ENCODE measurements at places on chromosomes 7 and 10. TPM values are rescaled to one million over a fixed set of nuclear protein-coding genes. Genes with fewer than 3 reads are reported as not detected.

- DNase-seq = no peak
Observed at GRCh38 chr7:74454021-74454924, 567 bp downstream of the GTF2IRD1 start.

DNA sequence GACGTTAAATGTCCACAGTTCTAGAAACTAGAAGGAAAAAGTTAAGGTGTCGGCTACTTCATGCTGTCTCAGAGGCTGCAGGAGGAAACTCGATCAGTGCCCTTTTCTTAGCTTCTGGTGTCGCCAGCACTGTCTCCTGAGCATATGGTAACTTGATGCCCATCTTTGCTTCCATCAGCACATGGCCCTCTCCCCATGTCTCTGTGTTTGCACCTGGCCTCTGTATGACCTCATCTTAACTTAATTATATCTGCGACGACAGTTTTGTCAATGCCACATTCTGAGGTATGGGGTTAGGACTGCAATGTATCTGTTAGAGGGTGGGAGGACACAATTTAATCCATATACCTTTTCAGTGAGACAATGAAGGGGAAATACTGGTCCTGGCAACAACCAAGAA lies 449.9 kb downstream of the POM121L12 start:
- no peak for DNase-seq

DNA sequence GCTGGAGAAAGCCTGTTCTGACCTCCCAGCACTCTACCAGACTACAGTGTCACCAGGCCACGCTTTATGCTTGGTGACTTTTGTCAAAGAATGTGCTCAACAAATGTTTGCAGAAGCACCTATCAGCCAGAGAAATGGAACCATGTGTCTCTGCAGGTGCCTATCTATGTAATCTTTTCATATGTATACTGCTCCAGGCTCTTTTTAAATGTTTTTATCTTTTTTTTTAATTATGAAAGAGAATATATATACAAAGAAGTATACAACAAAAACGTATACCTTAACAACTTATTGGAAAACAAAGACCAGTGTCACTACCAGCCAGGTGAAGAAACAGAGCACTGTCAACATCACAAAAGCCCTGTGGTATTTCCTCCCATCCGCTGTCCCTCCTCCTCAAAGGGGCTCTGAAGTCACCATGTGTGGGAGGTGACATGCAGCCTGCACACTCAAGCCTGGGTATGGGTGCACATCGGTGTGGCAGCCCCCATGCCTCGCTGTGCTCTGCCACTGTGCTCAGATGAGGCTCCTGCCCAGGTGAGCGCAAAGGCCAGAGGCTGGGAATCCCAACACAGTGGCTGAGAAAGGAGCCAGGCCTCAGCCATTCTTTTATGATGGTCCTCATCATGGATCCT lies 120.6 kb downstream of the CLEC2L start:
- no peak for DNase-seq

DNA sequence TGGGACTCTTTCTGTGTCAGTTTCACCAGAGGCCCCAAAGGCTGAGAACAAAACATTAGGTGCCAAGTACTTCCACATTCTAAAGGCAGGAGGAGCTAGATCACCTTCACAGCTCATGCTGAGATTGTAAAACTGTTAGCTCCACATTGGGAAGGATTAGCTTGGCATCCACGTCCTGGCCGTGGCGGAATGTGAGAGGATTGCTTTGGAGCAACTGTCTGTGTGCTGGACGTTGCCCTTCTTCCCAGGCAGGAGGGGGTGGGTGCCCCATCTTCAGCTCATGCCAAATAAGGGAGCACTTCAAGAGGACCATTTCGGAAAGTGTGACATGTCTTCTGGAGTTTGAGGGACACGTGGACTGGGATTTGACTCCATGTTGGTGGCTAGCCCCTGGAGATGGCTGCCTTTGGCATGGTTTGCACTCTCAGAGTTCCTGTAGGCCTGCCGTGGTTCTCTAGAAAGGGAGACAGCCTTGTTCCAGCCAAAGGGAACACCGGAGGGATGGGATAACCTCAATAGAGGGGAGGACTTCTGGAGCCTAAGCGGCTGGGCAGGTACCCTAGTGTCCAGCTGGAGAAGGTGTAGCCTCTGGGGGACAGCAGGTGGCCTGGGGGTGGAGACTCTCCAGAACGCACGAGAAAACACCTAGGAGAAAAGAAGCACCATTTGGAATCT lies 19.9 kb upstream of the FMC1 start:
- DNase-seq = peak; percentile 57

DNA sequence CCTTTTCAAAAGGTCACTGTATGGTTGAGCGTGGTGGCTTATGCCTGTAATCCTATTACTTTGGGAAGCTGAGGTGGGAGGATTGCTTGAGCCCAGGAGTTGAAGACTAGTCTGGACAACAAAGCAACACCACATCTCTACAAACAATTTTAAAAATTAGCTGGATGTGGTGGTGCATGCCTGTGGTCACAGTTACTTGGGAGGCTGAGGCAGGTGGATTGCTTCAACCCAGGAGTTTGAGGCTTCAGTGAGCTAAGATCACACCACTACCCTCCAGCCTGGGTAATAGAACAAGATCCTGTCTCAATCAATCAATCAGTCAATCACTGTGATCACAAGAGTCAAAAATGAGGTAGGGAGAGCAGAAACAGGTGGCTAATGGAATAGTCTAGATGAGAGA lies 97.0 kb downstream of the SUGCT start:
- peak; percentile 22 for DNase-seq

- peak; percentile 31 for DNase-seq
Observed at GRCh38 chr7:103752995-103753394, 236.5 kb downstream of the RELN start.

- no peak for DNase-seq
Observed at GRCh38 chr10:1195828-1196227, 139.6 kb downstream of the WDR37 start.

DNA sequence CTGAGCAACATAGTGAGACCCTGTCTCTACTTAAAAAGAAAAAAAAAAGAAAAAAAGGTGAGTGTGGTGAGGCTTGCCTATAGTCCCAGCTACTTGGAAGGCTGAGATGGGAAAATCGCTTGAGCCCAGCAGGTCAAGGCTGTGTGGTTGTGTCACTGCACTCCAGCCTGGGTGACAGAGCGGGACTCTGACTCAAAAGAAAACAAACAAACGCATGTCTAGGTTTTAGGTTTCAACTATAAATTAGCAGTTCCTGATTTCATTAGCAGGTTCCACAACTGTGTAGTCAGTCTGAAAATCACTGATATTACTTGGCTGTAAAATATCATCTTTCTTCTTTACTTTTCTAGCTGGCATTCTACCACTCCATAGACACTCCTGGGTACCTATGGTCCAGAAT lies 155.7 kb upstream of the HGF start:
- no peak for DNase-seq

GRCh38 chr7:2947058-2947780 lies 96.4 kb downstream of the CARD11 start:
- DNase-seq = no peak

GRCh38 chr7:155343661-155344121 lies 46.0 kb downstream of the INSIG1 start:
- DNase-seq = no peak

GRCh38 chr10:68811314-68812009 lies 15.9 kb upstream of the STOX1 start:
- no peak for DNase-seq

GRCh38 chr7:46127814-46128213 lies 206.7 kb upstream of the IGFBP3 start:
- no peak for DNase-seq

- DNase-seq = peak; percentile 58
Observed at GRCh38 chr7:43905956-43906330, 453 bp downstream of the URGCP start.

GRCh38 chr7:13770305-13770704 lies 219.2 kb downstream of the ETV1 start:
- peak; percentile 63 for DNase-seq

DNA sequence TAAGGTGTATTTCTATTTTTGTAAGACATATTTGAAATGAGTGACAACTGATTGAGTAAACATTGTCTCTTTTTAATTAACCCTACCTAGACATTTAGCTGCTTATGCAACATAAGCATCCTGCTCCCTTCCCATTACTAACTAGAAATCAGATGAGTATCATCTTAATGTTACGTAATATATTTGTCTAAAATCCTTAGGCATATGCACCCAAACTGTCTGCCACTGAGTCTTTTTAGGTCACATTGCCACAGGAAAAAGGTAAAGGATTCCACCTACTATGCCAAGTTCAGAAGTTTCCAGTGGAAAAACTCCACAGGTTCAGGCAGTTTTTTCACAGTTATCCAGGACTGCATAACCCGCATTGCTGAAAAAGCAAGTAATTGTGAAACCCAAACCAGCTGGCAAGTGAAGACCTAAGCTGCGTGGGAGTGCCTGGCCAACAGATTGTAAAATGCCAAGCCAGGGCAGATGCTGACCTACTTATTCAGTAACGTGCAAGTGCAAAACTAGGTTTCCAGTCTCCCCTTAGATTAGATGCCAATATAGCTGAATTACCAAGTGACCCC lies 983.7 kb downstream of the GATA3 start:
- peak; percentile 11 for DNase-seq

DNA sequence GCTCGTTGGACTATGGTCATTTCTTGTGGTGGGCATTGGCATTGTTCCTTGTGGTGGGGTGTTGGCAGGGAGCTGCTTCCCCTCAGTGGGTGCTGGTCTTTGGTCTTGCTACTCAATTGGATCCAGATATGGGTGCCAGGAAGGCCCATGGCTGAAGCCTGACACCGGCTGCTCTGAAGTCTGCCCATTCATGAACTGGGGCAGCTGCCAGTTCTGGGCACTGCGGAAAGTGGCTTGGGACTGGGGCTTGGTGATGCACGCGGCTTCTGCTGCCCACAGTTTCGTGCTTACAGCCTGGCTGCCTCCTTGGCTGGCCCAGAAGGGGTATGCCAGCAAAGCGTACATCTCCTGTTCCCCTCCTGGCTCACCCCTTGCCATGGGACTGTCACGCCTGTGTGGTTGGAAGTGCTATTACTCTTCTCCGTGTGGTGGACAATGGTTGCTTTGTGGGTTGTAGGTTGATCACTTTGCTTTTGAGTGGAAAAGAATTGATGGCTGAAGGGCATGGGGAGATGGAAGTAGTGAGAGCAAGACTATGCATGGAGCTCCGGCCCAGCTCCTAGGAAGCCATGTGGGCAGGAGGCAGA lies 54.7 kb downstream of the ADAMTS14 start:
- DNase-seq = no peak

DNA sequence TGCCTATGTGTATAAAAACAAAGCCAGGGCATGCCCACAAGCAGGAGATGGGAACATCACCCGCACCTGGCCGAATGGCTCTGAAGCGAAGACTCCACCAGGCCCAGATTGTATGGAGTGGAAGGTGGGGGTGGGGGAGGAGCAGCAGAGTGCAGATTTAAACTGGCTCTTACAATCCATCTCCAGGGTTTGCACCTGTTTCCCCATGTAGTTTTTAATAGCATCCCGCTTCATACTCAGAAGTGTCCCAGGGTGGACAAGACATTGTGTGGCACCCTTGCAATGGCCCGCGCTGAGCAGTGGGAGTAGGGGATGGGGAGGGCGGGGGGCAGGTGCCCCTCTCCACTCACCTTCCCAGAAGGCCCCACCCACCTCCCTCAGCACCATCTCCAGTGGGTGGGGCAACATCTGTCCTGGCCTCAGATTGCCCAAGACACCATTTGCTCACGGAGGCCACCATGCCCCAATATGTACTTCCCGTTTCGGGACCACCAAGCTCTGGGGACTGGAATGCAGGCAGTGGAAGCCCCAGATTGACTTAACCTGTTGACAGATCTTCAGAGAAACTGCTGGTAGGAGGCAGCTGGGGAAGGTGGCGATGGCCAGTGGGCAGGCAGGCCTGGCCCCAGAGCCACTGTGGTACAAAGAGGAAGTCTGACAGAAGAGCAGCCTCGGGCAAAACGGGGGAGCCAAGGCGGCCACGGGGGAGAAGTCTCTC lies 23.0 kb downstream of the VSIR start:
- no peak for DNase-seq

DNA sequence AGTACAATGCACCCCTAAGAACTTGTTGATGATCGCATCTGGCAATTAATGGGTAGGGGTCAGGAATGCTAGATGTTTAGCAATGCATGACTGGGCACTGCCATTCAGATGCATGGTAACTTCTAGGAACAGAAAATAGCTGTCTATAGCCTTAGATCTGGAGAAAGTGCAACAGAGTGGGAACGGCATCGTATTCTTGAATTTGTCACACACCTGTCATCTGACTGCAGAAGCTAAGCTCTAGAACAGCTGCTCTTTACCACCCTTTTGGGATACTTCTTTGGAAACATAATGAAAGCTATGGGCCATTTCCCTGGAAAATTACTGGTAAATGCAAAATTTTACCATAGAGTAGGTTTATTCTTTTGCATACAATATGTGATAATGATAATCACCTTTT lies 118.1 kb downstream of the SLC25A13 start:
- DNase-seq = peak; percentile 34

- DNase-seq = no peak
Observed at GRCh38 chr10:33046792-33047191, 88.8 kb upstream of the ITGB1 start.

- DNase-seq = no peak
Observed at GRCh38 chr7:129421717-129422250, 12.4 kb upstream of the STRIP2 start.

Gene NKX1-2
- not detected for total RNA-seq

Gene ACSL5
- total RNA-seq = 0.71 TPM

Gene ATRNL1
- 13.0 TPM for total RNA-seq

Gene SCART1
- total RNA-seq = 1.0 TPM

Gene CAMK2G
- total RNA-seq = 16.4 TPM

Gene C10orf53
- total RNA-seq = not detected

Gene SFTPD
- total RNA-seq = not detected

Gene IKZF1
- total RNA-seq = not detected

Gene PLPP4
- 0.46 TPM for total RNA-seq

Gene CASD1
- 36.9 TPM for total RNA-seq

Gene SEMA3E
- 0.98 TPM for total RNA-seq

Gene PRPS1L1
- total RNA-seq = not detected

Gene SRRM3
- 0.40 TPM for total RNA-seq

Gene PILRA
- not detected for total RNA-seq

Gene NEUROD6
- total RNA-seq = not detected

Gene AKR1C3
- 33.5 TPM for total RNA-seq

Gene CDCA7L
- total RNA-seq = 72.8 TPM

Gene FAM180A
- total RNA-seq = 3.7 TPM
